ENCODE measurements at places on chromosomes 5 and 9.

- no peak for DNase-seq
These were observed 36.0 kb downstream of the SH3GL2 start for GRCh38 chr9:17614903-17615302.

- DNase-seq = no peak
These were observed 28.5 kb downstream of the NFIL3 start for GRCh38 chr9:91395106-91395552.

- no peak for DNase-seq
These were observed at the start of gene CCL21 for GRCh38 chr9:34710023-34710422. CCL21 (minus strand) TSS chr9:34710136; CDS start chr9:34710066, 70 bp downstream.

GRCh38 chr5:95931079-95931833 is 30.4 kb downstream of the ELL2 start:
- DNase-seq = no peak

Measured in GDM1 (cell line).